ENCODE measurements at places on chromosomes 7 and 10.
A peak's percentile ranks its signal among the peaks of the same experiment; 100 is the strongest.

DNA sequence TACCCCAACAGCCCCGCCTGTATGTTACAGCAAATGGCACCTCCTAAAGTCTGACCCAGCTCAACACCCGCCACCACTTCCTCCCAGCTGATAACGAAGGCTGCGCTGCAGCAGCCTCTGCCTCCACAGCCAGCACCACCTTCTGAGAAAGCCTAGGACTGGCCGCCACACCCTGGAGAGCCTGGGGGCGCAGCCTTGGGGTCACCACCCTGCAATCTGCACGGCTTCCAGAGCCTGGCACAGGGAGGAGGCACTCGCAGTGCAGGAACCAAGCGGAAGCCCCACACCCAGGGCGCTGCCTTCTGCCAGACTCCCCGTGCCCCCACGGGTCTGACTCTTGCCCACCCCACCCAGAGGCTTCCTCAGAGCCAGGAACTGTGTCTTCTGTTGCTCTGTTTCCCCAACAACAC, 112.5 kb downstream of the MAD1L1 start:
- DNase-seq: no peak

- no peak for DNase-seq
These were observed 10.8 kb upstream of the VWC2 start for GRCh38 chr7:49762666-49763065.

DNA sequence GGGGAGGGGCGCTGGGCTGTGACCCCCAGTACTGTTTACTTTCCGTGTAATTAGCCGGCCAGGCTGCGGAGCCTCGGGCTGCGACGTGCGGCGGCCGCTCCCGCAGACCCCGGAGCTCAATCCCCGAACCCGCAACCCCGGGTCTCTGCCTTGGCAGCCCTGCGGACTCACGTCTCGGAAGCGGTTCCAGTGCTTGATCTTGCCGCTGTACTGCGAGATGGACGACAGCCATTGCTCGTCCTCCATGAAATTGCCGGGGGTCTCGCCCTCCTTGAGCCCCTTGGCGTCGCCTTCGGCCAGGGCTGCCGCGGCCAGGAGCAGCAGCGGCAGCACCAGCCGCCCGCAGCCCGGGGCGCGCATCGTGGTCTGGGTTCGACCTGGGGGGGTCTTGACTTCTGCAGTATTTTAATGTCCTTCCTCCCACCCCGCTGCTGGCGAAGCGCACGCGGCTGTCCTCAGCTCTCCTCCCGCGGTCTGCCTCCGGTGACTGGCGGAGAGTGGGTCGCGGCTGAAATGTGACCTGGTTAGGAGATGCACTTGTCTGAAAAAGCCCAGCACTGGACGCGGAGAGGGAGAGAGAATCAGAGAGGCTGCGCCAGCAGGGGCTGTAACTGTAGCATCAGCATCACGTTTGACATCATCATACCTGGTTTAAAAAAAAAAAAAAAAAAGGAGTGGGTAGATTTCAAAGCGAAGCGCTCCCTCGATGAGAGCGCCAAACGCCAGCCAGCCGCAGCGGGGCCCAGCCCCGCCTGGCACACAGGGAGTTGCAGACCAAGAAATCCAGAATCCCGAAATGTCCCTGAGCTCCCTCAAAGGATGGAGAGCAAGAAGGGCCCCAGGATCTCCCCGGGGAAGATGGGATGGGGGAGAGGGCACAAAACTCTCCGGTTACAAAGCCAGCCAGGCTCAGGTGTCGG, at the start of gene SPOCK2:
Gene SPOCK2 (minus strand): TSS at position 583 of the 920 bp plus-strand sequence. CDS start 223 bp downstream, at position 360.
- no peak for DNase-seq

DNA sequence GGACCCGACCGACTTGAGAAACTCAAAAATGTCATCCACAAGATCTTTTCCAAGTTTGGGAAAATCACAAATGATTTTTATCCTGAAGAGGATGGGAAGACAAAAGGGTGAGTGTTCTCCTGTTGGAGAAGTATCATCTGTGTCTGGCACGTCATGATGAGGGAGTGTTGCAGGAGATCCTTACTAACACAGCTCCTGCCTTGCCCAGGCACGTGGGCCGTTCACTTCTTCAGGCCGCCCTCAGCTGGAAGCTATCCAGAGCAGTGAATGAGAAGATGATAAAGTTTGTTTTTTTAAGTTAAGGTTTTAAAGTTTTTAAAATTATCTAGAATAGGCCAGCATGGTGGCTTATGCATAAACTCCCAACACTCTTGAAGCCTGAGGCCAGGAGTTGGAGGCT, 6.2 kb downstream of the EIF3B start:
- no peak for DNase-seq

GRCh38 chr7:76047305-76047810, 442 bp downstream of the STYXL1 start:
- peak; percentile 8 for DNase-seq

GRCh38 chr7:4650433-4651047, 31.6 kb upstream of the FOXK1 start:
- DNase-seq: peak; percentile 56

GRCh38 chr7:40749877-40750276, 615.1 kb downstream of the SUGCT start:
- peak; percentile 52 for DNase-seq

GRCh38 chr10:71197955-71198354, 14.4 kb upstream of the UNC5B start:
- no peak for DNase-seq

GRCh38 chr7:102421706-102422240, 11.6 kb upstream of the ORAI2 start:
- DNase-seq: no peak
